Natural killer cell treated with Interleukin-12 subunit alpha and Interleukin-12 subunit beta and Interleukin-15 and Interleukin-18, amount 100 ng/mL, for 72 hours (primary cell): ENCODE measurements at places on chromosomes 2 and 18. TPM values are rescaled to one million over a fixed set of nuclear protein-coding genes. Genes with fewer than 3 reads are reported as not detected.

Gene TMEM200C
- total RNA-seq, result not detected

Gene ABCG8
- total RNA-seq, result not detected

Gene BOLL
- not detected for total RNA-seq

DNA sequence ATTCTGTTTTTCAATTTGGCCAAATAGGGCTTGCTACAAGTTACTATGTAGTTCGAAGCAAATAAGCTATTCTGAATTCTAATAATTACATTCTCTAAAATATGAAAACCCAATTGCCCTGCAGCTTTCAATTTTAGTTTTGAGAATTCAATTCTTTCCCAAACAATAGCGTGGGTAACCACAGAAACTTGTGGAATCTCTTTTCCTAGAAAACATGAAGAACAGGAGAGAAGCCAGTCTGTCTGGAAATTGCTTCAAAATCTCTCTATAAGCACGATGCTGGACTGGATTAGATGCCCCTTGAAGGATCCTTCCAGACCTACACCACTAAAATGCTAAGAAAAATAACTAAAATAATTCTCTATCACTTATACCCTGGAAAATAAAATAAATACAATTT is 115.0 kb downstream of the THADA start:
- no peak for DNase-seq

- DNase-seq, result no peak
Measured at GRCh38 chr18:55221622-55222021, 262.4 kb upstream of the CCDC68 start.

DNA sequence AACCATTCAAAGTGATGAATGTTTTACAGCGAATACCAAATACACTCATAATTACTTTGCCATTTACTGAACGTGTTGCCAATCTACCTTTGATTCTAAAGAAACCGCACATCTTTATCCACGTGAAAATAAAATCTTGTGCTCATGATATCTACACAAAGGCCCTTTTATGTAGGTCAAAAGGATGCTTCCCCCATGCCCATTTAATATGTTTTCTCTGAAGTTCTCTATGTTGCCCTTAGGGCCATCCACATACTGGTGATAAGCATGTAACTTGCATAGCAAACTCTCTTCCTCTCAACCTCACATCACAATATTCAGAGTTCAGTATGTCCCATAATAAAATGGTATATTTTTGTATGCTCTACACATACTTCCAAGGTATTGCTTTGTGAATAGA is 380.0 kb upstream of the FIGN start:
- no peak for DNase-seq

- DNase-seq, result no peak
Measured at GRCh38 chr2:98416383-98417159, 28.1 kb upstream of the INPP4A start.

DNA sequence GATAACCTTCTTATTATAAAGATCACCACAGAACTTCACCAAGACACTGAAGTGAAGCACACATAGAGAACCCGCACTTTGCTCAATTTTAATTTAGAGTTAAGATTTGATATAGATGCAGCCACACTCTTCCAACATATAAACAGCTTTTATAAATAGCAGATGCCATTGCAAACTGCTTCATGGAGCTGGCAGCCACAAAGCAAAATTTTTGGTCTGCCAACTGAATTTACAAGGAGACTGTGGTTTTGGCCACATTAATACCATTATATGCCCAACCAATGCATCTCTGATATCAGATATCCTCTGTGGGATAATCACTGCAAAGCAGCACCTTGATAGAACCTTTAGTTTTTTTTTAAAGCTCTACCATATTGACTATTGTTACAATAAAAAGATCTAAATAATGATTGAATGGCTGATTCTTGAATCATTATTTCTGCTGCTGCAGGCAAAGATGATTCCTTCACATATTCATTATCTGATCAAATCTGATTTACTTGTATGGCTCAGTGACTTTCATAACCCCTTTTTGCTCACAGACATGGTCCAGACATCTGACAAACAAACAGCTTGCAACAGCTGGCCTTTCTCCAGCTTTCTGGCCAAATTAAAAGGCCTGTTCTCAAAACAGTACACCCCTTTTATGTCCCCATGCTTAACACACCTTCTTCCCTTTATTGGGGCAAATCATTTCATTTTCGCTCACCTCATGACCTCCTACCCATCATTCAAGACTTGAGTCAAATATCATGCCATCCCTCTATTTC is 88.4 kb downstream of the METTL4 start:
- DNase-seq, result no peak

GRCh38 chr2:54457323-54458023 is 1.3 kb downstream of the SPTBN1 start:
- DNase-seq, result no peak

DNA sequence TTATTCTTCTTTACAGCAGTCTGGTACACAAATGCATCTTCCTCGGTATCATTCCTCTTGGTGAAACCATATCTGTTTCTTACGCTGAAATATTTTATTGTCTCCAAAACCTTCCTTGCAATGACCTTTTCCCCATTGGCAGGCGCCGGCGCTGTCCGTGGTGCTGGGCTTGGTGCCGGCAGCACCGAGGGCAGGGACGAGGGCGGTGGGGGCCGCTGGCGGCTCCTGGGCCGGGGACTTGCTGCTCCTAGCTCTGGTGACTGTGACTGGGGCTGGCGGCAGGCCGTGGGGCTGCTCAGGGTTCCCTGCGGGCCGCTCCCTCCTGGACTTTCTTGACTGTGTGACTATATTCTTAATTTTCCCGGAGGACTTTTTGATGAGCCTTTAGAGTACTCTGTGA is 72.5 kb downstream of the GPR39 start:
- DNase-seq, result no peak

DNA sequence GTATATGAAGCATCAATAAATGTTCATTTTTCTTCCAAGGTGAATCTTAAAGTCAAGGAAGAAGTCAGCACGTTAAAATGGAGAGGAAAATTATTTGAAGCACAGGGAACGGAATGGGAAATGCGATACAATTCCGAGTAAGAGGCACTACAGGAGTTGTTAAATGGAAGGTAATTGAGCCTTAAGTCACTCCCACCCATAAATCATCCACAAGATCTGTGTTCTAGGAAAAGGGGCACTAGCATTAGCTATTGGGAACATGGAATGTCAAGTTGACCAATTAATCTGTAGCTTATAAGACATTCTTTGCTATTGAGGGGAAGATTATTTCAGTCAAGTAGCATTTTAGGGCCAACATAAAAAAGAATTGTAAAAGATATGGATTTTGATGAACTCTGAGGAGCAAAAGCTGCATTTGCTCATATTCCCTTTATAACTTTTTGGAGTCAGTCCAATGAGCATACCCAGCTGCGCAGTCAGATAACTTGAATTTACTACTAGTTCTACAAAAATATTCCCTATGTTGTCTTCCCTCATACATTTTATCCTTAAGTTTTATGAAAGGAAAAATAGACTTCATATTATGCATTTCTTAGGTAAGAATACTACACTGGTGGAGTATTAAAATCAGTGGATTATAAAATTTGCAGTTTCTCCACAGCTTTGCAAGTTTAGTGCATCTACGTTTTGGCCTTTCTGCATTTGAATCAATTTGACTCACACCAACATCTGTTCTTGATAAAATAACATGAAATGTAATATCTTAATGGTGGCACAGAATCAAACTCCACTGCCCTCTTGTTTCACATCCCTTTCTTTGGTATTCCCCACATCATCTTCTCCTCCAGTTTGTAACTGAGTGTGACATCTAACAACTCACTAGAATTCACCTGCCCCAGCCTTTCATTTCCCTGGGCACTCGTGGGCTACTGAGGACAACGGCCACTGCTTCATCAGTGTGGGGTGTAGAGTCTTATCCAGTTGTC is 95.6 kb downstream of the SP3 start:
- no peak for DNase-seq

GRCh38 chr2:234025466-234025865 is 25.0 kb upstream of the SPP2 start:
- no peak for DNase-seq

DNA sequence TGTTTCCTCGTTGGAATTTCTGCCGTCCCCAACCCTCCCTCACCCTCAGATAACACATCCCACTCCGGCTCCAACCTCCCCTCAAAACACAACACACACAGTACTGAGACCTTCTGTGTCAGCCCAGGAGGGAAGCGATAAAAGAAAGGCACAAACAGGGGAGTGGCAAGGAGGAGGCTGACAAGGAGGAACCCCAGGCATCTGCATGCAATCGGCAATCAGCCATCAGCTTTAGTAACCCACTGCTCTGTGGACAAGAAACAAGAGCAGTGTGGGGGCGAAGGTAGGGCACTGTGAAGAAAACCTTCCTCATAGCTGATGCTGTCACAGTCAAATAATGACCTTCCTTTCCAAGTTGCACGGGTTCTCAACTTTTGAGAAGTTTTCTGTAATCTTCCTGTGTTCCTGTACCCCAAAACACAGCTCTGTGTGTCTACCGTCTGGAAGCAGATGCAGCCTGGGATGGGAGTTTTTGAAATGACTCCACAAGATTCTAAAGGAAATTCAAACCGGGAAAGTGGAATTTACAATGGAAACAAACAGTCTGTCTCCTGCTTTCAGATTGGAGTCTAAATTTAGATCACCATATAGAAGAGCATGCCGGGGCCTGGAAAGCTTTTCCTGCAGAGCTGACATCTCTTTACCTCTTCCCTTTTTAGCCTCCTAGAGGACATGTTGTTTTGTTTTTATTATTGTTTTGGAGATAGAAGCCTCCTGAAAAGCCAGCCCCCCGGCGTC is 16.4 kb upstream of the LPIN2 start:
- DNase-seq, result no peak

DNA sequence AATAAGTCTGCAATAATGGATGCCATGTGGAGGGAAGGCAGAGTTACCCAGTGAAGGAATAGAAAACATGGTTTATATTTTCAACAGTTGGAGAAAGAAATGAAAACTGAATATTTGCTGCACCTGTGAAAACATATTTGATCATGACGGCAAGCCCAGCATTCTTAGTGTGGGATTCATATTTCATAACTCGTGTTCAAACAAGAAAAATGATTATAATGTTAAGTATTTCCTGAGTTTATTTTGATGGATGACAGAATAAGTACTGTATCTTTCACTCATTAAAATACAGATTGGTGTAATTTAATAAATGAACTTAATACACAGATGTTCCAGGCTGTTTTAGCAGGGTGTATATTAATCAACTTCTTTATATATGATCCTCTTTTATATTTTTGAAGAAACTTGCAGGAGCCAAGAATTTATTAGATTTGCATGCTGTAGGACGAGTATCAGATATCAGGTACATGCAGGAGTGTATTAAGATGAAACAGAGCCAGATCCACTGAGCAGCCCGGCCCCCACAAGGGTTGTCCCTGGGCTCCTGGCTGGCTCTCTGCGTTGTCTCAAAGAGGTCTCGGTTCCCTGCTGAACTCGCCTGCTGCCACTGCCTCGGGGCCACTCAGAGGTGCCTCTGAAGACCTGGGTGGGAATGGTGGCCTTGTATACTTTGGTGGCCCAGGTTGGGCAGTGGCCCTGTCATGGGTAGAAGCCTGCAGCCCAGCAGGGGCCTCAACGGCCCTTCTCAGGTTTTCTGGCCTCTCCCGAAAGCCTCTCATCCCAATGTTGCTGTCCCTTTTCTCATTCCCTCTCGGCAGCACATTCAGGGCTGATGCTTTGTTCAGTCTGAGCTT is 95.0 kb upstream of the LDAH start:
- DNase-seq, result no peak

DNA sequence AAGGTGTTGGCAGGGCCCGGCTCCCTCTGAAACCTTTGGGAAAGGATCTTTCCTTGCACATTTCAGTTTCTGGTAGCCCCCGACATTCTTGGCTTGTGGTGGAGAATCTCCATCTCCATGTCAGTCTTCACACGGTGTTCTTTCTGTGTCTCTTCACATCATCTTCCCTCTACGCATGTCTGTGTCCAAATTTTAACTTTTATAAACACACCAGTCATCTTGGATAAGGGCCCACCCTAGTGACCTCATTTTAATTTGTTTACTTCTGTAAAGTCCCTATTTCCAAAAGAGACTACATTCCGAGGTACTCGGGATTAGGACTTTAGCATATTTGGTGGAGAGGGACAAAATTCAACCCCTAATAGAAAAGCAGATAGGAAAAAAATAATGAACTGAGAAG is 138.4 kb downstream of the GALNT3 start:
- DNase-seq, result no peak

DNA sequence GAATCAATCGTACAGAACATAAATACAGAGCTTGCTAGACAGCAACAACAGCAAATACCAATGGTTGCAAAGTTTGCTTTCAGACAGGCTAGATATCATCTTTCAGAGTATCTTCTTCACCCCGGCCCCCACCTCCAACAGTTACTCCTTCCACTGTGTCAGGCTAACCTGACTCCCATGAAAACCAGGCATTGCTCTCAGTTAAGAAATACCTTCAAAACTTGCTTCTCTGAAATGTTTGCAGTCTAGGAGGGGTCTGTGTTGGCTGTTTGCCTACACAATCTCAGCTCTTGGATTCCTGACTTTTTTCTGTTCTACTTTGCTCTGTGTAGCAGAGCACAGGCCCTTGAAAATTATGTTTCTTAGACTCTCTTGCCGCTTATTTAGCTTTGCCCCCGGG is 599.5 kb upstream of the SYT4 start:
- no peak for DNase-seq

GRCh38 chr18:50306944-50307343 is 19.5 kb upstream of the CXXC1 start:
- DNase-seq, result no peak

DNA sequence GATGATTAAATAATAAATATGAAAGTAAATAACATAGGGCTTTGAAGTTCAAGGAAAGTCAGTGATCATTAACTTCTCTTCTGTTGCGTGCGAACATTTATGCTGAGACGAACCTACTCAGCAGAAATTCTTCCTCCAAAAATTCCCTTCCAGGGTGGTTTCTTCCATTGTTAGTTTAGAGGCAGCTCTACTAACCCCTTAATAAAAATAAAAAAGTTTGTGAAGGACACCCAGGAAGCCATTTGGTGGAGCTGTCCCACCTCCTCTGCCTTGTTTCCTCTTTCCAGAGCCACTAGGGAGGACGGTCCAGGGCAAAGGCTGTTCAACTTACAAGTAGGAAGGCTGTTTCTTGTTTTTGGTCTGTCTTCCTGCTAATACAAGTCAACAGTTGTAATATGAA is 2.1 kb upstream of the SMAD2 start:
- DNase-seq, result no peak

GRCh38 chr2:46886268-46887027 is 29.2 kb downstream of the MCFD2 start:
- no peak for DNase-seq

GRCh38 chr2:222355860-222356259 is 57.1 kb upstream of the PAX3 start:
- DNase-seq, result no peak

GRCh38 chr2:218540015-218540414 is 28.1 kb downstream of the USP37 start:
- DNase-seq, result no peak

- DNase-seq, result no peak
Measured at GRCh38 chr18:26458526-26459232, 89.7 kb downstream of the KCTD1 start.

DNA sequence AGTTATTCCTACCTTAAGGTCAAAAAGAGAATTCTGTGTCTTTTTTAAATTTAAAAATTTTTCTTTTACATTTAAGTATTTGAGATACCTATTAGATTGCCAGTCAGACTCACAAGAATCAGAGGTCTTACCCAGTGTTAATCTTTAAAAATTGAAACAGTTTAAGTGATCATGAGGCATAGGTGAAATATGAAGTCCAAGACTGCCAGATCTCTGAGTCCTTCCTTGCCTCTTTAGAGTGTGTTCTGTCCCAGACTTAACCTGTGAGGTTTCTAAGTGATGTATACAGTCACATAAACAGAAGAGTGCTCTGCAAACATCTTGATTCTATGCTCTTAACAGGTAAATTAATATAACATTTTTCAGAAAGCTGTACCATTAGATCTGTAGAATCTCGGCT is 40.6 kb downstream of the ACTR3 start:
- no peak for DNase-seq
